Esophagus squamous epithelium (tissue), 5 donors: ENCODE measurements at places on chromosomes 2 and 18.

- no peak for DNase-seq
Measured at GRCh38 chr18:80006724-80007123, 18.4 kb upstream of the TXNL4A start.

- no peak for DNase-seq
Measured at GRCh38 chr2:135590619-135591260, 59.5 kb downstream of the R3HDM1 start.

DNA sequence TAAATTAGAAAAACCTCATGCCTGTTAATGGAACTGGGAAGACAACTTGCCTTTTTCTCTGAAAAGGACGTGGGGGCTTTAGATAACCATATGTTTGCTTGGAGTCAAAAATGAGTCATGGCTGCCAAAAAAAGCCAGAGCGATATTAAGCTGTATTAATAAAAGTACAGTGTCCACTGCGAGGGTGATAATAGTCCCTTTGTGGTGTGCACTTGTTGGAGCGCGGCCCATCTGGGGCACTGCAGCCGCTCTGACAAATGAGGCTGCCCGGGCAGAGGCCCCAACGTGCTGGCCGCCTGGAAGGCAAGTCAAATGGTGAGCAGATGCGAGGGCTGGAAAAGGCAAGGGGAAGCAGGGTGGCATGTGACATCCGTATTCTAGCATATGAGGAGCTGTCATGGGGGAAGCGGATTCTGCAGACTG is 103.3 kb upstream of the NCK2 start:
- no peak for DNase-seq

- DNase-seq = no peak
Measured at GRCh38 chr2:233422050-233422639, 67.9 kb downstream of the DGKD start.

GRCh38 chr18:32042337-32042736 is 23.7 kb downstream of the RNF125 start:
- DNase-seq = no peak

DNA sequence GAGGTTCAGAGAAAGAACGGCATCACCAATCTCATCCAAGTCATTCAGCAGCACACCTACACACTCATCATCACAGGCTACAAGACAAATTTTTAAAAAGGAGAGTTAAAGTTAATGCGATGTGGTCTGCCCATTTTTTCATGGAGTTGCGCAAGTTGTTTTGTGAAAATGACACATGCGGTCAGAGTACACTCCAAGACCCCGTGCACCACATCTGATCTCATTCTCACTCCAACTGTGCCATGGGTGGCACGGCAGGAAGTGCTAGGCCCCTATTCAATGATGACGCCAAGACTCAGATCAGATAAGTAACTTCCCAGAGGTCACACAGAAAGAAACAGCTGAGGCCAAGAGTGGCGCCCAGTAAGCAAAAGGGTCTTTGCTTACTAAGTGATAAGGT is 119.8 kb downstream of the LAMA1 start:
- no peak for DNase-seq

- DNase-seq = no peak
Measured at GRCh38 chr2:36562240-36562639, 35.7 kb downstream of the FEZ2 start.

DNA sequence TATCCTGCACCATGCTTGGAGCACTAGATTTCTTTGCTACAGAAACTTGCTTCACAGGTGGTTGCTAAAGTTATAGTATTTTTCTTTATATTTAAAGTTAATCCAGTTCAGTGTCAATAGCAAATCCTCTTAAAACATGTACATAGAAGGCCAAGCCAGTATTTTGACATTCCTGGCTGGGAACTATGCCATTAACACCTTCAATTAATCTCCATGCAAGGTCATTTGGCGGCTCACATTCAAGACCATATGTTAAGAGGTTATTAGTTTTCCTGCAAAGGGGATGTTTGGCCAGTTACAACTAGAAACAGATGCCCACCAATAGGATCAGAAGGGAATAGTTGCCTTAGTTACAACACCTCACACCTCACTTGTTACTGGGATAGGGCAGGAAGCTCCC is 261.3 kb upstream of the MEIS1 start:
- DNase-seq = no peak

GRCh38 chr2:156083763-156084493 is 248.6 kb downstream of the NR4A2 start:
- DNase-seq = no peak

- DNase-seq = no peak
Measured at GRCh38 chr2:9315280-9315847, 108.0 kb downstream of the ITGB1BP1 start.
